Activated CD4-positive, alpha-beta T cell treated with anti-CD3 and anti-CD28 coated beads, Interleukin-2, amount 50 U/mL, for 24 hours (primary cell): ENCODE measurements at places on chromosomes 5 and 9.

- DNase-seq = peak; percentile 26
Measured at GRCh38 chr5:32280656-32281081, 32.1 kb downstream of the MTMR12 start.

GRCh38 chr5:88045931-88046461 lies 222.6 kb downstream of the TMEM161B start:
- DNase-seq = no peak

GRCh38 chr5:172361566-172362238 lies 78.1 kb upstream of the UBTD2 start:
- no peak for DNase-seq

DNA sequence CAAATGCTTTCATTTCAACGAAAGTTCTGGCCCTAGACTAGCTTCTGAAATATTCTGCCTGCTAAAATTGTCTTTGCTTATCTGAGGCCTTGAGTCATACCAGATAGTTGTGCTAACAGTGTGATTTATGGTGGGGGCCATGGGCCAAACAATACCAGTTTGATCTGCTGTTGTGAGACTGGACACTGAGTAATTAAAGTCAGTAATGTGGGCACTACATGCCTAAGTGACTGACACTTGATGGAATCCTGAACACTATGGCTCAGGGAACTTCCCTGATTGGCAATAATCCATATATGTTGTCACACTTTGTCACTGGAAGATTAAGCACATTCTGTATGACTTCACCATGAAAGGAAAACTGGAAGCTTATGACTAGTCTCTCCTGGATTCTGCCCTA lies 127.6 kb upstream of the CYLC2 start:
- no peak for DNase-seq

GRCh38 chr5:131607903-131608540 lies 27.0 kb downstream of the RAPGEF6 start:
- DNase-seq = no peak

DNA sequence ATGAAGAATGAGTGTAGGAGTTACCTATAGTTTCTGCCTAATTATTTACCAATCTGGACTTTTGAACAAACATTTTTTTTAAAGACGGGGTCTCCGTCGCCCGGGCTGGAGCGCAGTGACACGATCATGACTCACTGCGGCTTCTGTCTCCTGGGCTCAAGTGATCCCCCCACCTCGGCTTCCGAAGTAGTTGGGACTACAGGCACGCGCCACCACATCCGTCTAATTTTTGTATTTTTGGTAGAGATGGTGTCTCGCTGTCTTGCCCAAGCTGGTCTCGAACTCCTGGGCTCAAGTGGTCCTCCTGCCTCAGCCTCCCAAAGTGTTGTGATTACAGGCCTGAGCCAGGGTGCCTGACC lies 1.5 kb downstream of the CTNNA1 start:
- DNase-seq = no peak

DNA sequence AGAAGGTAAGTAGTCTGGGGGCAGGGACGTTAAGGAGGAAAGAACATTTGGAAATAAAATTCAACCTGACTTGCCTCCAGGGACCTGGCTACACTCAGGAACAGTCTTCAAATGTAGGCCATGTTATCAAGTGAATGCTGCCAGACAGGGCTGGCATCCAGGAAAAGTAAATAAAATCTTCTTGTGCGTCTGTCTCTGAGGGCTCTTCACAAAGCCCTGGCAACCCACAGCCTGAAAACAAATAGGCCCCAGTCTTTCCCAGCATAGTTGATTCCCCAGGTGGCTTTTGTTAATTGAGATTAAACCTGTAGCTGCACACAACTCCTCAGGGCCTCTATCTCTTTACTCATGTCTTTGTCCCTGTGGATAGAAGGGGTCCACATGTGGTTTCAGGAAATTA lies 55.4 kb downstream of the STK32A start:
- DNase-seq = no peak

DNA sequence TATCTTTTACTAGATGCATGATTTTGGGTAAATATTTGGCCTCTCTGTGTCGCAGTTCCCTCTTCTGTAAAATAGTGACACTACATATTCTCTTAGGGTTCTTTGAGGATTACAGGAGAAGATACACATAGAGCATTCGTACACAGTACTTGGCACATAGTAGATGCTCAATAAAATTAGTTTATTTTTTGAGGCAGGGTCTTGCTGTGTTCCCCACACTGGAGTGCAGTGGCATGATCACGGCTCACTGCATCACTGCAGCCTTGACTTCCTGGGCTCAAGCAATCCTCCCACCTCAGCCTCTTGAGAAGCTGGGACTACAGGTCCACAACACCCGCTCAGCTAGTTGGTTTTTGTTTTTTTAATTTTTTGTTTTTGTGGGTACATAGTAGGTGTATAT lies 1.6 kb downstream of the SCAI start:
- no peak for DNase-seq

DNA sequence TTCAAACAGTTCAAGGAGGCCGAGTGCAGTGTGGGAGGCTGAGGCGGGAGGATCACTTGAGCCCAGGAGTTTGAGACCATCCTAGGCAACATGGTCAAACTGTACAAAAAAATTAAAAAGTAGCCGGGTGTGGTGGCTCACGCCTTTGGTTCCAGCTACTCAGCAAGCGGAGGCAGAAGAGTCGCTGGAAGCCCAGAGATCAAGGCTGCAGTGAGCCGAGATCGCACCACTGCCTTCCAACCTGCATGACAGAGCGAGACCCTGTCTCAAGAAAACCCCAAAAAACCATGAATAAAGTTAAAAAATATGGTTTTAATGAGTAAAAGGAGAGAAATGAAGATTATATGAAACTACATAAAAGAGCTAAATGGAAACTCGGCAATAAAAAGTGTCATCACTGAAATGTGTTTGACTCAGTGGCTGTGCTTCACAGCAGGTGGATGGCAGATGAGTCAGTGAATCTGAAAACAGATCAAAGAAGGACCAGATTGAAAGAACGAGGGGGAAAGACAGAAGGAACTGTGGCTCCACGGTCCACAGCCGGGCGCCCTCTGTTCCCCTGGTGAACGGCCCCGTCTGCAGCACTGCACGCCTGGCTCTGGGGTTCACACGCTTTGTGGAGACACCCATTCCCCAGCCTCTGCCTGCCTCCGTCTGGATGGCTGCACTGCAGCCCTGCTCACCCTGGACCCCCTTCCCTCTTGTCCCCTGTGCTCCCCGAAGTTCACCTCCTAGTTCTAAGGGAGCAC lies 25.1 kb downstream of the EXD3 start:
- peak; percentile 35 for DNase-seq

DNA sequence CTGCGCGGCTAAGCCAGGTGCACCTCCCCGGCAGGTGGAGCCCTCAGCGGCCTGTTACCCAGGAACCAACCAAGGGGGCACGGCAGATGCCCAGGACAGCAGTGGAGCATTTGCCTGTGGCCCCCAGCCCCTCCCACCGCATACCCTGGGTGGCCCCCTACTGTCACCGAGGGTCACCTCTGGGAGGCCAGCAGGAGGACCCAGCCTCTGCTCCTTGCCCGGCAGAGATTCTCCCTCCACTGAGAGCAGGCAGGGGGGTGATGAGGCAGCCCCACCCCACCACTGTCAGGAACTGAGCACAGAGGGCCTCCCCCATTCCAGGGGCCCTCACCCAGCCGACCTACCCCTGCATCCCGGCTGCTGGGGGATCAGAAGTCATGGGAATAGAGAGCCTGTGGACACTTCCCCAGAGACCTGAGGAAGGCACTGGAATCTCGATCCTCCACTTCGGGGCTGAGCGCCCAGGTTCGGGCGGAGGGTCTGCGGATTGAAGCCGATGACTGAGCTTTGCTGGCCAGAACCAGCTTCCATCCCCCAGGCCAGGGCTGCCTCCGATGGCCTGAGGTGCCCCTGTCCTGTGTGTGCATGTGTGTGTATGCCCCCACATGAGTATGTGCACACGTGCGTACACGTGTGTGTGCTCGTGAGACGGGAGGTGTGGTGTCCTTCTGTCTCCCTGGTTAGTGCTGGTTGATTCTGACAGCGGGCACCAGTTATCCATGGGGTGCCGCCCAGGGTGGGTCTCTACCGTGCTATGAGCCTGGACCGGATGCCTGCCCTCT lies at the start of gene QRFP:
Gene QRFP (minus strand): TSS at position 580 of the 782 bp plus-strand sequence. CDS start 2,974 bp downstream, outside the sequence.
- DNase-seq = no peak

DNA sequence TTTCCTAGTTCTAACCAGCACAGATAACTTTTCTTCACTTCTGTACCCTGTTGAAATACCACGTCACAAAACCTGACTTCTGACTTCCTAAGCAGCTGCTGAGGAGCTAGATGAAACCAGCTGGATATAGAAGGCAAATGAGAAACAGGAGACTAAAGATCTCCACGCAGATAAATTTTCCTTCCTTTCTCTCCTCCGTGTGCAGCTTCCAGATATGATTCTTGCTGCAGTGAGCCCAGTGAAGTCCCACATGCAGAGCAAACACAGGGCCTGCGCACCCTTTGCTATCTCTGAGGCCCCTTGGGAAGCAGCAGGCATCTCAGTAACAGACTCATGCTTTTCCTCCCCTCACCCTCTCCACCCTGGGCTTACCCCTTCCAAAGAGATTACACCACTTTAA lies 1638.3 kb downstream of the MAT2B start:
- DNase-seq = no peak

- no peak for DNase-seq
Measured at GRCh38 chr5:58887311-58887710, 304.4 kb downstream of the RAB3C start.

DNA sequence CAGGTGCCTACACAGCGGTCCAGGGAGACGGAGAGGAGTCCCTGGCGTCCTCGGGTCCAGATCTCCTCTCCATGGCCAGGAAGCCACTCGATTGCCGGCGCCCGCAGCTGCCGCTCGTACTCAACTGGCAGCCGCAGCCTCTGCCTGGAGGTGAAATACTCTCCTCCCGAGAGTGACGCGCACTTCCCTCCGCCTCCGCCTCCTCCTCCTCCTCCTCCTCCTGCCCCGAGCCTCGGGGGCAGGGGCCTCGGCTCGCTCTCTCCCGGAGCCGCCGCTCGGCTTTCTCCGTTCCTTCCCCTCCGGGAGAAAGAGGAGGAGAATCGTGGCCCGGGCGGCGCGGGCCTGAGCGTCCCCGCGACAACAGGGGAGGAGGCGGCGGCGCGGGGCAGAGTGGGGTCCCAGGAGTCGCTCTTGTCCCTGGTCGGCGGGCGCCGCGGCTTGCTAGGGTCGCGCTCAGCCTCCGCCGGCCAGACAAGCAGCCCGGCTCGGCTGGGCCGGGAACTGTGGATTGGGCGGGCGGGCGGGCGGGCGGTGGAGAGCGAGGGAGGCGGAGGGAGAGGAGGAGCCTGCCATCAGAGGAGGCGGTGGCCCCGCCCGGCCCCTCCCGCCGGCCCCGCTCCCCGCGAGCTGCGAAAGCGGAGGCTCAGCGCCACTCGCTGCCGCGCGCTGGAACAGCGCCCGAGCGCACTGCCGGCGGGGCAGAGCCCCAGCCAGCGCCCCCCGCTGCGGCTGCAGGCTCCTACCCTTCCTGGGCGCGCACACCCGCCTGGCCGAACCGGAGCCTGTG lies at the start of gene CEMIP2:
Gene CEMIP2 (minus strand): TSS at position 126 of the 787 bp plus-strand sequence. CDS start 18,140 bp downstream, outside the sequence.
- DNase-seq = peak; percentile 81

DNA sequence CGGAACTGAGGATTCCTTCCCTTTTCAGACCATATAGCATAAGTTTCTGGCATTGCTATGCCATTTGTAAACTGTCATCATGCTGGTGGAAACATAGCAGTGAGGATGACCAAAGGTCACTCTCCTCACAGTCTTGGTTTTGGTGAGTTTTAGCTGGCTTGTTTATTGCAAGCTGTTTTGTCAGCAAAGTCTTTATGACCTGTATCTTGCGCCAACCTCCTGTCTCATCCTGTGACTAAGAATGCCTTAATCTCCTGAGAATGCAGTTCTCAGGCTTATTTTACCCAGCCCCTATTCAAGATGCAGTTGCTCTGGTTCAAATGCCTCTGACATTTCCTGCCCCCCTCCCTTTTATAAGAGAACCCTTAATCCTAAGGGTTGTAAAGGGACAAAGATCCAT lies 26.7 kb upstream of the GRIA1 start:
- no peak for DNase-seq

GRCh38 chr9:133163504-133164172 lies at the start of gene GBGT1:
Gene GBGT1, minus strand, starts transcription at chr9:133163914. Its CDS starts 1,502 bp downstream, at chr9:133162412.
- no peak for DNase-seq

GRCh38 chr5:149860801-149861322 lies 83.7 kb downstream of the PDE6A start:
- DNase-seq = no peak

DNA sequence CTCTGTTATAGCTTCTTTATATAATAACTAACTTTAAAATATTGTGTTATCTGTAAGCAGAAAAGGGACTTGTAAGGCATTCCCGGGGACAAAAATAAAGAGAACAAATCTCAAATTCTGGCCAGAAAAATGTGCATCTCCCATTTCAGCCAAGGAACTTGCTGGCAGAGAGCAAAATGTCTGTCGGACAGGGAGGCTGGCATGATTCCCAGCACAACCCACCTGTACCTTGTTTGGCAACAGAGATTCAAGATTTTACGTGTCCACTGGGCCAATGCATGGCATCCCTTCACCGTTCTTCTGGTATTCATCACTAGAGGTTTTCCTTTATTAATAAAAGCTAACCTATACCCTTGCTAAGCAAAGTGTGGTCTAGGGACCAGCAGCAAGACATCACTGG lies 566.6 kb downstream of the PSAT1 start:
- no peak for DNase-seq

GRCh38 chr9:82271106-82271561 lies 282.6 kb downstream of the SPATA31D1 start:
- no peak for DNase-seq

DNA sequence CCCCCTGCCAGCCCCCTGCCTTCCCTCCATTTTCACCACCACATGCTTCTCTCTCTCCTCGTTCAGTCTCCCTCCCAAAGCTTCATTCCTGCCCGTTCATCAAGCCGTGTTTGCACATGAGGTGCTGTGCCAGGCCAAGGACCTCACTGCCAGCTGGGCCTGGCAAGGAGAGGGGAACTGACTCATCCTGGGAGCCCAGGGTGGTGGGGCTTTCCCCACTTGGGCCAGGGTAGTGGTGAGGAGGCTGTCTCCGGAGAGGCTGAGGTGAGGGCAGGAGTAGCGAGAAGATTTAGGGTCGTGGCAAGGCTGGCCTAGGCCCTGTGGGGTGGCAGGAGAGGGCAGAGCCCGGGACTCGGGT lies 30.4 kb upstream of the NOTCH1 start:
- no peak for DNase-seq

GRCh38 chr5:107542428-107542827 lies 128.3 kb downstream of the EFNA5 start:
- no peak for DNase-seq

DNA sequence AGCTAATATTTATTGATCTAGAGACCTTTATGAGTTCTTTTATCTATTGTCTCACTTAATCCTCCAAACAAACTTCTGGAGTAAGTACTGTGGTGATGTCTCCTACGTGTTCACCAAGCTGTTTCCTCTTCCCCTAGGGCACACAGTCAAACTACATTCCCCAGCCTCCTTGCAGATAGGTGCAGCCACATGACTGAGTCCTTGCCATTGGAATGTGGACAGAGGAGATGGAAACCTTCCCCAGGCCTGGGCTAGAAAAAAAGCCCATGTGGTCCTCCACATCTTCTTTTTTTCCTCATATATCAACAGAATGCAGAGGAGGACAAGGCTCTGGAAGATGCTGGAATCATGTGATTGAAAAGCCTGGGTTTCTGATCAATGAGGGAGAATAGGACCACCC lies 88.0 kb downstream of the ANKRD55 start:
- no peak for DNase-seq
